ENCODE measurements at places on chromosomes 1 and 21.
A peak's percentile ranks its signal among the peaks of the same experiment; 100 is the strongest.

- H3K27ac ChIP-seq, result no peak overlapping the region
- H3K4me1 ChIP-seq, result no peaks in the 10 kb centered on the region
- H3K27me3 ChIP-seq, result peaks cover 9% of the 10 kb centered on the region
Measured at GRCh38 chr1:117188170-117188815, 22.4 kb downstream of the VTCN1 start.

DNA sequence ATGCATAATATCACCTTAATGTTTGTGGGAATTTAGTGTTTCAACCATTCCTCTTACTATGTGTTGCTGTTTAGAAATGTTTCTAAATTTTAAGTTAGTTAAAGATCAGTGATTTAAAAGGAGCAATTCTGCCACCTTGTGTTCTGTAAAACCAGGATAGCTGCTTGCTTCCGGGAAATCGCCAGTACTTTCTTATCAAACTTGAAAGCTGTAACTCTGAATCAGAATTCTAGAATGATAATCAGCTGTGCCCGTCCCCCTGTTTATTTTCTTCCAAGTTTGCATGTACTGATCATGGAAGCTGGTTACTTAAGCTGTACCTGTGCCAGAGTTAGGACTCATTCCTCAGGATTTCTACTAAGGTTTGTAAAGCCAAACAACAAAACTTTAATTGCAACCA is 656.4 kb downstream of the LTN1 start:
- H3K27ac ChIP-seq, result no peak overlapping the region
- no peak overlapping the region for H3K4me3 ChIP-seq
- H3K36me3 ChIP-seq, result no peaks in the 10 kb centered on the region
- H3K4me1 ChIP-seq, result no peaks in the 10 kb centered on the region
- DNase-seq, result no peak

DNA sequence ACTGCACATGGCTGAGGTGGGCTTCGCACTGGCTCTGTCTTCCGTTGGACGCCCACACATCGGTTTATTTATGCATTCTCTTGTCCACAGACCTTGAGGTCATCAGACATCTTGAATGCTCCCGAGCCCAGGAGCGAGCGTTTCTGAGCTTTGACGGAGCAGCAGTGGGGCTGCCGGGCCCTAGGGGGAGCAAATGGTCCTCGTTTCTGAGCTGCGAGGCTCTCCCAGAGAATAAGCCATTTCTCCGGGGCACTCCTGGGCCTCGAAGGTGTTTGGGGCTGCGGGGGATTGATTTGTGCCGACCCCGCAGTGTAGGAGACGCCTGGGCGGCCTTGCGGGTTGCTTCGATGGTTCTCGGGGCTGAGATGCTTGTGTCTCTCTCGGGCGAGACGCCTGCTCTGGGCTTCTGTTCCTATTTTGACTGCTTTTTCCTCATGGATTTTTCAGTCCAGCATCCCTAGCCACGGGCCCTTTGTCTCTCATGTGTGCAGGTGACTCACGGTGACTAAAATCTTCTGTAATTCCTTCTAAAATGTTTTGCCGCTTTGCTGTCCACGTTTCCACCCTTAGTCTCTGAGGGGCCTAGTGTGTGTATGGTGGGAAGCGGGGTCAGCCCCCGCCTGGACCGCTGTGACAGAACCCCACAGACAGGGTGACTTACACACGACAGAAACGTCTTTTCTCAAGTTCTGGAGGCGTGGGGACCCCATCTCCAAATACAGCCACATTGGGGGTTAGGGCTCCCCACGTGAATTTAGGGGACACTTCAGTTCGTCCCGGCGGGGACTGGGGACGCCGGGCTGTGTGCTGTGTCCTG is 62.1 kb downstream of the FAAP20 start:
- peak overlapping the region; percentile 84 for H3K4me3 ChIP-seq
- peak overlapping the region; percentile 80 for H3K27ac ChIP-seq
- peaks cover 5% of the 10 kb centered on the region for H3K4me1 ChIP-seq
- H3K36me3 ChIP-seq, result no peaks in the 10 kb centered on the region
- no peaks in the 10 kb centered on the region for H3K27me3 ChIP-seq

- no peak for DNase-seq
- no peaks in the 10 kb centered on the region for H3K27me3 ChIP-seq
- peaks cover 5% of the 10 kb centered on the region for H3K4me1 ChIP-seq
- H3K4me3 ChIP-seq, result no peak overlapping the region
Measured at GRCh38 chr1:37954316-37954971, 7.6 kb upstream of the INPP5B start.

DNA sequence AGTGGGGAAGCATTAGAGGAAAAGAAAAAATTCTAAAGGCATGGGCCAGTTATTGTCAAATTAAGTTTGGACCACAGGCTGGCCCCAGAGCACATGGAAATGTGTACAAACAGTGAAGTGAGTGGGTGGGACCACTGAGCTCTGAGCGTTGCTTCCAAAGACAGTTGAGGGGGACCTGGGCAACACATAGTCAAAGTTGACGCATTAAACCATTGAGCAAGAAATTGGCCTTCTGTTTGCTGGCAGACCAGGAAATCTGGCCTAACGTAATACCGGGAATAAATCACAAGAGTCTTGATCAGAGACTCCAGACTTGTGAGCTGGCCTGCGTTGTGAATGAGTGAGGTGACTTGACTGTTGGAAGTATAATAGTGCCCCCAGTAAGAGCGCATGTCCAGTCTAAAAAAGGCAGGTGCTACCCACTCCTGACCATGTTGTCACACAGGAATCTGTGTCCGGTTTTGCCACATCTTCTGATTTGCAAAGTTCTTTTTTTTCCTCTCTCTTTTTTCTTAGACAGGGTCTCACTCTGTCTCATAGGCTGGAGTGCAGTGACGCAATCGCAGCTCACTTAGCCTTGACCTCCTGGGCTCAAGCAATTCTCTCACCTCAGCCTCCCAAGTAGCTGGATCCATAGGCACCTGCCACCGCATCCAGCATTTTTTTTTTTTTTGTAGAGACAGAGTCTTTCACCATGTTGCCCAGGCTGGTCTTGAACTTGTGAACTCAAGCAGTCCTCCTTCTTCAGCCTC is 10.7 kb downstream of the EPHB2 start:
- no peaks in the 10 kb centered on the region for H3K4me1 ChIP-seq
- no peak overlapping the region for H3K4me3 ChIP-seq

GRCh38 chr1:53129891-53130597 is 12.4 kb downstream of the SLC1A7 start:
- no peak overlapping the region for H3K4me3 ChIP-seq
- H3K4me1 ChIP-seq, result no peaks in the 10 kb centered on the region
- H3K27ac ChIP-seq, result no peak overlapping the region
- DNase-seq, result no peak

DNA sequence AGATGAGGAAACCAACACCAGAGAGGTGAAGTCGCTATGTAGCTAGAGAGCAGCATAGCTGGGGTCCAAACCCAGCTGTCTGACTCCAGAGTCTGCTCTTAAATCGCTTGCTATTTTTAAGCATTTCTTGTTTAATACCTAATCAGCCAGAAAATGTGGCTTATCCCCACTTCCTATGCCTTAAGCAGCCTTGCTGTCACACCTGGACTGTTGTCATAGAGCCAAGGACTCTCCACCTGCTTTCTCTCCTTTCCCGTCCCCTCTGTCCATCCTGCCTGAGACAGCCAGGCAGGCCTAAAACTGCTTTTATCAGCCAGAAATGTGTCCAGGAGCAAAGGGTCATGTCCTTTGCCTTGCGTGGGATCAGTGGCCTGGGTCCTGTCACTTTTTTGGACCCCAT is 28.3 kb upstream of the EPHA8 start:
- H3K4me3 ChIP-seq, result no peak overlapping the region
- peaks cover 2% of the 10 kb centered on the region for H3K36me3 ChIP-seq
- no peak for DNase-seq
- no peak overlapping the region for H3K27ac ChIP-seq
- no peaks in the 10 kb centered on the region for H3K27me3 ChIP-seq

GRCh38 chr21:36854391-36854790 is 112.1 kb downstream of the HLCS start:
- no peak overlapping the region for H3K27ac ChIP-seq
- H3K4me3 ChIP-seq, result no peak overlapping the region
- no peak for DNase-seq
- H3K4me1 ChIP-seq, result peaks cover 13% of the 10 kb centered on the region
- H3K36me3 ChIP-seq, result no peaks in the 10 kb centered on the region

- H3K27me3 ChIP-seq, result no peaks in the 10 kb centered on the region
- H3K27ac ChIP-seq, result no peak overlapping the region
- H3K36me3 ChIP-seq, result no peaks in the 10 kb centered on the region
- H3K4me1 ChIP-seq, result no peaks in the 10 kb centered on the region
- H3K4me3 ChIP-seq, result no peak overlapping the region
- peak; percentile 71 for DNase-seq
Measured at GRCh38 chr1:47755101-47755990, 241.8 kb downstream of the TRABD2B start.

GRCh38 chr1:16296643-16297042 is 55.6 kb downstream of the FBXO42 start:
- H3K27ac ChIP-seq, result no peak overlapping the region
- no peaks in the 10 kb centered on the region for H3K4me1 ChIP-seq
- H3K4me3 ChIP-seq, result no peak overlapping the region
- H3K36me3 ChIP-seq, result peaks cover 30% of the 10 kb centered on the region

- DNase-seq, result no peak
- H3K27ac ChIP-seq, result no peak overlapping the region
- H3K4me1 ChIP-seq, result no peaks in the 10 kb centered on the region
- peaks cover 16% of the 10 kb centered on the region for H3K36me3 ChIP-seq
- no peaks in the 10 kb centered on the region for H3K27me3 ChIP-seq
Measured at GRCh38 chr1:246394121-246394520, 113.0 kb downstream of the SMYD3 start.

- H3K4me1 ChIP-seq, result peaks cover 40% of the 10 kb centered on the region
- H3K27ac ChIP-seq, result no peak overlapping the region
- DNase-seq, result no peak
- peaks cover 37% of the 10 kb centered on the region for H3K36me3 ChIP-seq
Measured at GRCh38 chr1:101115112-101115511, 89.5 kb upstream of the DPH5 start.

DNA sequence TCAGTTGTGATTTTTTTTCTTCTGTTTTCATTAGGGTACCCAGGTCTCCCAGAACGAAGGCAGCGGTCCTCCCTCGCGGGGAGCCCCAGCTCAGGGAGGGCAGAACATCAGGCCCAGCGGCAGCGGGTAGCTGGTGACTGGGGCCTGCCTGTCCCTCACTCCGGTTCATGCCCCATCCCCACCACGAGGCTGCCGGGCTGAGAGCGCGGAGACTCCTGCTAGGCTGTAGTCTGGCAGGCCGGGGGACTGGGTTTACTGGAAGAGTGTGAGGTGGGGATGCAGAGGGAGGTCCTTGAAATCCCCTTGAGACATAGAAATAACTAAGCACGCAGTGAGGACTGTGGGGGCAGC is 10.5 kb downstream of the BRINP2 start:
- H3K4me3 ChIP-seq, result peak overlapping the region; percentile 62
- H3K27me3 ChIP-seq, result peaks cover 19% of the 10 kb centered on the region
- no peak for DNase-seq
- peaks cover 2% of the 10 kb centered on the region for H3K4me1 ChIP-seq
- H3K36me3 ChIP-seq, result no peaks in the 10 kb centered on the region

GRCh38 chr1:87176087-87176486 is 152.6 kb upstream of the LMO4 start:
- no peak overlapping the region for H3K27ac ChIP-seq
- H3K36me3 ChIP-seq, result no peaks in the 10 kb centered on the region
- no peak for DNase-seq
- H3K27me3 ChIP-seq, result peaks cover 12% of the 10 kb centered on the region
- H3K4me1 ChIP-seq, result no peaks in the 10 kb centered on the region

DNA sequence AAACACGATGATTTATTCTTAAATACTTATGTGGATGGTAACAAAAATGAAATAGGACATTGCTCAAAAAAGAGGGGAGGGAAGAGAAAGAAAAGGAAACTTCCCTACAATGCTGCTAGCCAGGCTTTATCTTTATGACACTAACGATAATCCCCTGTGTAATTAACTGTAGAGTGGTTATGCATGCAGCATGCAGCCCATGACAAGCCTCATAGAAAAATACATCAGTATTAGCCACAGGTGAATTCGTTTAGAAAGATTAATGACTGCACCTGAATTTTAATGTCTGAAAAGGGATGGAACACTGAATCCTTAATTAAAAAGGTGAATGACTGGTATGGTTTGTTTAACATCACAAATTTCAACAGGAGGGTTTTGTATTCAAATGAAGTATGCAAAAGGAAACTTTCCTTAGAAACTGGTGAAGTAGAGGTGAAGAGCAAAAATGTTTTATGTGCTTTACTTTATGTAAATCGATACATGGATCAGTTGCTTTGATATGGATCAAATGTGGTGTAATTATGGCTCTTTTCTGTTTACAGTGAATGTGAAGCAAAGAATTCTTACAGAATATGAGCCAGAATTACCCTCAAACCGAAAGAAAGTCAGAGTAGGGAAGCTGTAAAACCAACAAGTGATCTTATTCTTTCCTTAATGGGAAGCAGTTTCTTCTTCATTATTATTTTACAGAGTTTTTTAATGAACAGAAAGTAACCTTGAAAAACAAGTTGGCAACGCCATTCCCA is 569.6 kb upstream of the ADGRL2 start:
- H3K4me1 ChIP-seq, result no peaks in the 10 kb centered on the region
- H3K4me3 ChIP-seq, result no peak overlapping the region
- DNase-seq, result no peak
- no peaks in the 10 kb centered on the region for H3K36me3 ChIP-seq
- no peak overlapping the region for H3K27ac ChIP-seq

DNA sequence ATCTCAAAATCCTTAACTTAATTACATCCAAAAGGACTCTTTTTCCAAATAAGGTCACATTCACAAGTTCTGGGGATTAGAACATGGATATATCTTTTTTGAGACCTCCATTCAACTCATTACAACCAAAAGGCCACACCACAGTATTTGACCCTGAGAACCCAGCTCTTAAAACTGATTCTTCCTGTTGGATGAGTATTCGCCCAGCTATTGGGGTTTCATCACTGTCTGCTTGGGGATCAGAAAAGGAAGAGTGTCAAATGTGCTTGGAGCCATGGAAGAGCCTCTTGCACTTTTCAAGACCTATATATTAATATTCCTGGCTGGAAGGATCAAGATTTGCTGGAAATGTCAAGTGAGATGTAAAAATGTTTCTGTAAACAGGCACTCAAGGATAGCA is 5.4 kb upstream of the TINAGL1 start:
- H3K36me3 ChIP-seq, result no peaks in the 10 kb centered on the region
- no peaks in the 10 kb centered on the region for H3K4me1 ChIP-seq
- no peak overlapping the region for H3K4me3 ChIP-seq
- H3K27ac ChIP-seq, result no peak overlapping the region
- H3K27me3 ChIP-seq, result peaks cover 7% of the 10 kb centered on the region

DNA sequence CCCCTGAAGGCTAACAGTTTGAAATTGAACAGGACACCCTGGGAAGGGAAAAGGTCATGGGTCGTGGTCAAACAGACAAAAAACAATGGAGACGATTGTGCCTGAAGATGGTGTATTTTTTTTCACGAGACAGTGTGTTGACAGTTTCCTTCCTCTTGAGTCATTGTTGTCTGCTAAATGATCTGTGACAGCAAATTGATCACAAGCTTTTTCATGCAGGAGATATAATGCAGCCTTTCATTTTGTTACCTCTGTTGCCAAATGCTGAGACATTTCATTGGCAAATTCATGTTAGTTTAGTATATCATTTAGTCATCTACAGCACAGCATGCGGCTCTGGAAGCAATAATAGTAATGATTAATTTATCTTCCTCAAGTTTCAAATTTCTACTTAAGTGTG is 27.7 kb downstream of the UBE2U start:
- no peaks in the 10 kb centered on the region for H3K4me1 ChIP-seq
- peaks cover 18% of the 10 kb centered on the region for H3K27me3 ChIP-seq
- H3K36me3 ChIP-seq, result no peaks in the 10 kb centered on the region
- no peak for DNase-seq
- H3K4me3 ChIP-seq, result no peak overlapping the region

- no peaks in the 10 kb centered on the region for H3K4me1 ChIP-seq
- DNase-seq, result no peak
- no peaks in the 10 kb centered on the region for H3K27me3 ChIP-seq
- no peak overlapping the region for H3K4me3 ChIP-seq
- H3K27ac ChIP-seq, result no peak overlapping the region
Measured at GRCh38 chr1:53259932-53260331, 21.6 kb upstream of the MAGOH start.

All from activated naive CD8-positive, alpha-beta T cell treated with anti-CD3 and anti-CD28 coated beads, Interleukin-2, amount 10 ng/mL, durations not matched to agents 7 days and 5 days (primary cell).